ENCODE measurements at places on chromosomes 11 and 22.

DNA sequence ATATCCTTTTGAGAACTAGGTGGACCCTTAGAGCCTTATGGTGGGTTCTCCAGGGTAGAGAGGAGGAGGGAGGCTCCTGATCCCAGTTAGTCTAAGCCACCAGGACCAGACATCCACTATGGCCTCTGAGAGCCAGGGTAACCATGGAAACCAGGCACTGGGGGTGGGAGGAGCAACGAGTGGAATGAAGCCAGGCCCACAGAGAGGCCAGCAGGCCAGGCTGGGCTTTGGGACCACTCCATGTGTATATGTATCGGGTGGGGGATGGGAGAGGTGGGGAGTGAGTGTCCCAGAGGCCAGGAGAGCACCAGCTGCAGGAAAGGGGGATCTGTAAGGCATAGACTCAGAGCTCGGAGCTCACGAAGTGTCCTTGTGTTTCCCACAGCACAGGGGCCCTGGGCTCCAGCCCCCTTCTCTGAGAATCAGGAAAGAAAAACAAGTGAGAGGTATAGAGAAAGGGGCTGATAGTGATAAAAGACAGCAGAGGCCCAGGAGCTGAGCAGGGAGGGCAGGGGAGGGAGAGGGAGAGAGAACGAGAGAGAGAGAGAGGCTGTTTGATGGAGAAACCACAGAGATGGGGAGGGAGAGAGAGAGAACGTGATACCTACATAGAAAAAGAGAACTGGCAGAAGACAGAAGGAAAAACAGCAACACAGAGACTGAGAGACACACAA, 15.5 kb upstream of the TSPAN18 start:
- no peak for DNase-seq

DNA sequence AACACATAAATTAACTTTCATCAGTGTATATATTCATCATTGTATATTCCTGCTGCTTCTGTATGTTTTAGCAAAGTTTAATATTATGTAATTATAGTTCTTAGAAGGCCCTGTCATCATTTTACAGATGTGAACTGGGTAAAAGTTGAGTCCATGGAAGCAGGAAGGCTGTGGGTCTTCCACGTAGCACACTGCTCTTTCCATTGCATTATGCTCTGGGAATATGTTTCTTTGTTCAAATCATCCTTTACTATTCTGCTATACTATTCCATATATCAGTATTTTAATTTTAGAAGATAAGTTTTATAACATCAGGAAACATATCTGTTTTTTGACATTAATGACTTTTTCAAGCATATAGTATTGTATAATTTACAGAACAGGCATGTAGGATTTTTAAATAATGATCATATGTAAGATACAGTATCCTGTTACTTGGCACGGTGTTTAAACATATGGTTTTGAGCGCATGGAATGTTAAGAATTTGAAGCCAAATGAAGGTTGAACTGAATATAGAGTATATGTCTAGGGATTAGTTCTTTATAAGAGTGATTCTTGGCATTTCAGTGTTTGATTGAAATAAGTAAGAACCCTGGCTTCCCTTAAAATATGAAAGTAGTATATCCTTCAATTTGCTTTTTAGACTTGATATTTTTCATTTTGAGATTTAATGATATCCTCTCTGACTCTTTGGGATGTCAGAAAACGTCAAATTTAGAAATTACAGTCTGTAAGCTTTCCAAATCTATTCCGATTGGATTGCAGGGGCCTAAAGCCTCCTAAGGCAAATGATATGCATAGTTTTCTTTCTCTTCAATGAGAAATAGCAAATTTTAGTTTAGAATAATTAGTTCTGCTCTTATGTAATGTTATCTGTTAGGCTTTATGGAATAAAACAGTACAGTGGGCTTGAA, 8.6 kb downstream of the CCDC81 start:
- DNase-seq, result no peak

- DNase-seq, result no peak
Observed at GRCh38 chr11:26878959-26879581, 114.8 kb upstream of the FIBIN start.

DNA sequence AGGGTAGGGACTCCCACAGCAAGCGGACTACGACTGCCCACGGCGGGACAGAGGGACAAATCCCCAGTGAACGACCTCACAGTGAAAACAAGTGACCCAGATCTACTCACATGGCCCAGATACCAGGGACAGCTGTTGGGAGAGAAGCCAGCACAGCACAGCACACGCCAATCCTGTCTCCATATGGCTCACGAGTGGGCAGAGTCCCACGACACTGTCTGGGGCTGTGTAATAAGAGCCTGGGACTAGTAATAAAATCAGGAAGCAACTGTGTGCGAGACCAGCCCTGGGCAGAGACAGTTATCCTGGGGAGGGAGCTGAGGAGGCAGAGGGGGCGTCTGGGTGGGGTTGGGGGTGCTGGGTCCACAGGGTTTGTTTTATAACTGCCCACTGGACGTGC, 385.0 kb downstream of the CTTN start:
- DNase-seq, result no peak

GRCh38 chr11:10358696-10359095, 53.8 kb downstream of the ADM start:
- no peak for DNase-seq

- DNase-seq, result no peak
Observed at GRCh38 chr22:42617155-42617983, 2.7 kb upstream of the POLDIP3 start.
